CD4-positive, alpha-beta memory T cell (primary cell): ENCODE measurements at places on chromosomes 2 and 18. TPM values are rescaled to one million over a fixed set of nuclear protein-coding genes. Genes with fewer than 3 reads are reported as not detected.

DNA sequence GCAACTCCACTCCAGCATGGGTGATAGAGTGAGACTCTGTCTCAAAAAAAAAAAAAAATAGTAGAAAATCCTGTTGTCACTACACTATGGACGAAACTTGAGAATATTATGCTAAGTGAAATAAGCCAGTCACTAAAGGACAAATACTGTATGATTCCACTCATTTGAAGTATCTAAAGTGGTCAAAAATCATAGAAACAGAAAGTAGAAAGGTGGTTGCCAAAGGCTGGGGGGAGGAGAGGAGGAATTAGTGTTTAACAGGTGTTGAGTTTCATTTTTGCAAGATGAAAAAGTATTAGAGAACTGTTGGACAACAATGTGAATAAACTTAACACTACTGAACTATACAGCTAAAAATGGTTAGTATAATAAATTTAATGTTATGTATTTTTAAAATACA is 18.8 kb upstream of the RMP24 start:
- H3K27ac ChIP-seq, result no peak overlapping the region
- no peaks in the 10 kb centered on the region for H3K36me3 ChIP-seq
- DNase-seq, result no peak

DNA sequence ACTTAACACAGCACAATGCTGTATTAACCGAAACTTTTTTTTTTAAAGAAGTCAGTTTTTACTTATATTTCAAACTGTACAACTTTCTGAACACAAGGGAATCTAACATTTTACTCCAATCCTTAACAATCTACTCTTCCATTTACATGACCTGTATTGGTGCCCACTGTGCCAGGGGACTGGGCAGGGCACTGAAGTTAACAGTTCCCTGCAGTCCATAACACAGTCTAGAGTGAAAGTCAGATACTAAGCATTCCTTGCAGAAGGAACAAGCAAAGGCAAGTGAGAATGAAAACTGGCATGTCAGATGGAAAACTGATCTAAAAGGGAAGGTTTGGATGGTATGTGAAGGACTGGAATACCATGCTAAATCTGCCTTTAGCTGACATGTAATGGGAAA is 29.8 kb downstream of the SUCLG1 start:
- no peaks in the 10 kb centered on the region for H3K27me3 ChIP-seq
- no peak for DNase-seq
- no peaks in the 10 kb centered on the region for H3K4me1 ChIP-seq

GRCh38 chr2:94982675-94983074 is 42.8 kb upstream of the MAL start:
- H3K36me3 ChIP-seq, result no peaks in the 10 kb centered on the region
- no peaks in the 10 kb centered on the region for H3K27me3 ChIP-seq
- no peak overlapping the region for H3K27ac ChIP-seq
- H3K4me1 ChIP-seq, result no peaks in the 10 kb centered on the region
- no peak overlapping the region for H3K4me3 ChIP-seq

The OSR1 gene
- not detected for total RNA-seq

The OLA1 gene
- 31.2 TPM for total RNA-seq
